Sigmoid colon (tissue), 7 donors: ENCODE measurements at places on chromosomes 7 and 10. TPM values are rescaled to one million over a fixed set of nuclear protein-coding genes. Genes with fewer than 3 reads are reported as not detected.

The ZP3 gene
- 2.1 TPM for total RNA-seq

- no peaks in the 10 kb centered on the region for H3K27me3 ChIP-seq
- H3K4me3 ChIP-seq: no peak overlapping the region
- H3K27ac ChIP-seq: no peak overlapping the region
- DNase-seq: no peak
- no peaks in the 10 kb centered on the region for H3K36me3 ChIP-seq
These were observed 58.0 kb upstream of the IL6 start for GRCh38 chr7:22668971-22669401.

GRCh38 chr10:76155961-76156360 lies 724.5 kb downstream of the LRMDA start:
- H3K4me3 ChIP-seq: no peak overlapping the region
- no peaks in the 10 kb centered on the region for H3K27me3 ChIP-seq
- no peaks in the 10 kb centered on the region for H3K36me3 ChIP-seq
- DNase-seq: no peak
- peaks cover 5% of the 10 kb centered on the region for H3K4me1 ChIP-seq

DNA sequence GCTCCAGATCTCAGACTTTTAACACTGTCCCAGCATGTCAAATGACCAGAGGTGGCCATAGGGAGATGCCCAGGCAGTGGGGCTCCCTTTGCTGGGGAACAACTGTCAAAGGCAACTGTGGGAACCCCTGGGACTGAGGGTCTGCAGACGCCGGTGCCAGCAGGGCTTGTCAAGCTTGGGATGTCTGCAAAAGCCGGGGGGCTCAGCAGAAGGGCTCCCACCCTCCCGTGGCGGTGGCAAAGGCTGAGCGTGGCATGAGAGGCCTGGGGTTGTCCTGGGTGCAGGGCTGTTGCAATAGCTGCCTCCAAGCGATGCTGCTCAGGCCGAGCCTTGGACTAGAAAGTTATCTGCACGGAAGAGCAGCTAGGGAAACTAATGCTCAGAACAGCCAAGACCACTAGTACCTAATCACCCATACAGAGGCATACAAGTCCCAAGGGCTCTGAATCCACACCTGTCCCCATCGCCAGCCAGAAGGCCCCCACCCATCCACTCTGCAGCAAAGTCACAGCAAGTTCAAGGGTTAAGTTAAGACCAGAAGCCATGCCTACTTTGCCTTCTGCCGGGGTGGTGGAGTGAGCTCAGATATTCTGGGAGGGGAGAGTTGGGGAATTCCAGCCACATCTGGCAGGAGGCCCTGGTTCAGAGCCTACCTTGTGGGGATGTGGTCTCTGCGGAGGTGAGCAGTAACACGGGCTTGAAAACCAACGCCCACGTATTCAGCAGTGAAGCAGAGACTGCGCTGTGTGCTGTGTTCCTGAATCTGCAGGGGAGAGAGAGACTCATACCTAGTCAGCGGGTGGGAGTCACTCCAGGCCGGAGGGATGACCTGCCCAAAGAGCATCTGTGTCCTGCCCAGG lies 4.6 kb downstream of the SH2B2 start:
- H3K4me1 ChIP-seq: peaks cover 23% of the 10 kb centered on the region
- H3K36me3 ChIP-seq: no peaks in the 10 kb centered on the region
- H3K27me3 ChIP-seq: peaks cover 22% of the 10 kb centered on the region
- no peak for DNase-seq

- peak; percentile 63 for DNase-seq
- peaks cover 56% of the 10 kb centered on the region for H3K4me1 ChIP-seq
- H3K27ac ChIP-seq: peak overlapping the region; percentile 68
- no peaks in the 10 kb centered on the region for H3K36me3 ChIP-seq
- H3K4me3 ChIP-seq: no peak overlapping the region
These were observed 34.4 kb upstream of the ARMS2 start for GRCh38 chr10:122419876-122420623.

GRCh38 chr7:114026486-114027089 lies 107.8 kb upstream of the PPP1R3A start:
- no peak overlapping the region for H3K4me3 ChIP-seq
- H3K4me1 ChIP-seq: no peaks in the 10 kb centered on the region
- H3K27me3 ChIP-seq: no peaks in the 10 kb centered on the region

- H3K4me1 ChIP-seq: peaks cover 17% of the 10 kb centered on the region
- no peak for DNase-seq
- no peak overlapping the region for H3K4me3 ChIP-seq
- no peaks in the 10 kb centered on the region for H3K36me3 ChIP-seq
These were observed 415.1 kb downstream of the PAXIP1 start for GRCh38 chr7:154587792-154588191.
